Astrocyte (in vitro differentiated cells and primary cell): ENCODE measurements at places on chromosomes 12 and 14. TPM values are rescaled to one million over a fixed set of nuclear protein-coding genes. Genes with fewer than 3 reads are reported as not detected.

HOXC4 gene
- not detected in 2 replicates for total RNA-seq

BMAL2 gene
- total RNA-seq: 12.1 and 13.6 TPM in 2 replicates

HCAR2 gene
- total RNA-seq: not detected in 2 replicates

KRT78 gene
- total RNA-seq: not detected in 2 replicates

AQP2 gene
- total RNA-seq: not detected in 2 replicates

JPH4 gene
- 0.87 and 1.1 TPM in 2 replicates for total RNA-seq

PLEKHG7 gene
- total RNA-seq: 0.14 and 0.68 TPM in 2 replicates

GPD1 gene
- 0.29 and 0.59 TPM in 2 replicates for total RNA-seq

TMEM229B gene
- 1.3 and 1.8 TPM in 2 replicates for total RNA-seq

DNA sequence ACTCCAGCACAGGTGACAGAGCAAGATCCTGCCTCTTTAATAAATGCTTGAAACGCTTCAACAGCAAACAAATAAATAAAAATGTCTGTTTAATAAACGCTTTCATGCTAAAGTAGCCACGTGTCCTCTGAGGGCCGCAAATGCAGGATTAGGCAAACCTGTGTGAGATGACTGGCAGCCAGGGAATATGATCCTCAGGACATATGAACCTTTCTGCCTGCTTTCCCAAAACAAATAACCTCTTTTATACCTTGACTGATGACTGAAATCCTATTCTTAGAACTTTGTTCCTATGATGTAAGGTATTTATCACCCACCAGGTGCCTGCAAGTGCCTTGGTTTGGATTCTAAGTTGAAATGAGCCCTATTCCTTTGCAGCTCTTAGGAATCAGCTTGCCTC is 14.5 kb upstream of the FLVCR2 start:
- peaks cover 15% of the 10 kb centered on the region for H3K27me3 ChIP-seq
- H3K4me3 ChIP-seq: no peak overlapping the region
- H3K27ac ChIP-seq: no peak overlapping the region

DNA sequence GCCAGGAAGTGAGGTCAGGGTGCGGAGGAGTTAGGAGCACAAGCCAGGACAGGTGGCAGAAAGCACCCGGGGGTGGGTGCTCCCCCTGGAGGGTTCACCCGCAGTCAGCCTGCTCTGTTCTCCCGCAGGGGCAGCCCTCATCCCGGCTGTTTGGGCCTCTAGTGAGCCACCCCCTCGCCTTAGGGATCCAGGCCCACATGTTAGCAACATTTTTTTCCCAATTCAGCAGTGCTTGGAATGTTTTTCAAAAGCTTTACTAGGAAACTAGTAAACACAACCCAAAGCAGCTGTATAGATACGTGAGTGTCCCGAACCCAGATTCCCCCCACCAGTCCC is 28.5 kb upstream of the NXPH4 start:
- no peaks in the 10 kb centered on the region for H3K27me3 ChIP-seq
- H3K4me3 ChIP-seq: no peak overlapping the region
- H3K27ac ChIP-seq: no peak overlapping the region
- no peaks in the 10 kb centered on the region for H3K4me1 ChIP-seq

GRCh38 chr14:96054661-96055060 is 15.5 kb downstream of the C14orf132 start:
- H3K27ac ChIP-seq: peak overlapping the region; percentile 95
- H3K4me1 ChIP-seq: peaks cover 31% of the 10 kb centered on the region
- no peak overlapping the region for H3K4me3 ChIP-seq
- H3K36me3 ChIP-seq: no peaks in the 10 kb centered on the region
- no peak for DNase-seq

GRCh38 chr12:49865109-49865781 is 22.3 kb upstream of the BCDIN3D start:
- H3K4me1 ChIP-seq: peaks cover 11% of the 10 kb centered on the region
- no peak overlapping the region for H3K4me3 ChIP-seq
- DNase-seq: no peak
- no peak overlapping the region for H3K27ac ChIP-seq
- H3K27me3 ChIP-seq: peaks cover 8% of the 10 kb centered on the region

- H3K4me1 ChIP-seq: peaks cover 52% of the 10 kb centered on the region
- peak; percentile 90 for DNase-seq
- peak overlapping the region; percentile 89 for H3K27ac ChIP-seq
Measured at GRCh38 chr12:124379938-124380754, 85.3 kb downstream of the RFLNA start.

- no peaks in the 10 kb centered on the region for H3K27me3 ChIP-seq
- peak; percentile 46 for DNase-seq
- peaks cover 11% of the 10 kb centered on the region for H3K4me1 ChIP-seq
- H3K36me3 ChIP-seq: no peaks in the 10 kb centered on the region
Measured at GRCh38 chr12:10190558-10191388, 11.9 kb downstream of the TMEM52B start.

DNA sequence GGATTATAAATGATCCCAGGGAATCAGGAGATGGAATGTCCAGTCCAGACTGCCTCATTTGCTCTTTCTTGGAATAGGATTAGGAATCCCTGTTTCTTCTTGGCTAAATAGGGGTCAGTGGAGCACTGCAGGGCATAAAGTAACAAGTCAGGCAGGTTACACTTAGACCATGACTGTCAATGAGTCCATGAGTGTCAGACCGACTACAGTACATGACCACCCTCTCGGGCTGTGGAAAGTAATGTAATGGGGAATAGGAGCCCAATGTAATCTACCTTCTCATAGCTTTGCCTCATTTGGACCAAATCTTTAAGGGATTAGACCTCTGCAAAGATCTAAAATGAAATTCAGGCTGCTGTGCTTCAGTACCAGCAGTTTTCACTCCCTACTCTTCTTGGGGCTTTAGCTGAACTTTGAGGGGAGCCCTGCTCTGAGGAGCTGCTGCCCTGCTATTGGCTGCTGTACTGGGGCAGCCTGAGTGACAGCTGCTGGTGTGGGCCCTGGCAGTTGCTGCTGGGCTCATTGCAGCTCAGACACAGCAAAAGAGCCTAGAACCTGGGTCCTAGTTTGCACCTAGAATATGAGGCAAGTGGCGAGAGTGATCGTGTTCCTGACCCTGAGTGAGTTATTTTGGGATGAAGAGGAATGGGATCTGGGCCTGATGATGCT is 62.2 kb upstream of the OR4E1 start:
- H3K4me1 ChIP-seq: no peaks in the 10 kb centered on the region

- no peak overlapping the region for H3K27ac ChIP-seq
- peak; percentile 34 for DNase-seq
- H3K27me3 ChIP-seq: no peaks in the 10 kb centered on the region
- no peak overlapping the region for H3K4me3 ChIP-seq
- no peaks in the 10 kb centered on the region for H3K36me3 ChIP-seq
Measured at GRCh38 chr12:79515530-79515935, 175.2 kb downstream of the PAWR start.

GRCh38 chr14:89378119-89378518 is 38.9 kb downstream of the FOXN3 start:
- no peaks in the 10 kb centered on the region for H3K27me3 ChIP-seq
- peak; percentile 87 for DNase-seq
- H3K36me3 ChIP-seq: no peaks in the 10 kb centered on the region
- peak overlapping the region; percentile 72 for H3K27ac ChIP-seq
- peaks cover 12% of the 10 kb centered on the region for H3K4me1 ChIP-seq

- H3K4me1 ChIP-seq: peaks cover 14% of the 10 kb centered on the region
- DNase-seq: no peak
- no peaks in the 10 kb centered on the region for H3K36me3 ChIP-seq
- no peak overlapping the region for H3K27ac ChIP-seq
Measured at GRCh38 chr14:73634011-73634833, 10.6 kb upstream of the DNAL1 start.

DNA sequence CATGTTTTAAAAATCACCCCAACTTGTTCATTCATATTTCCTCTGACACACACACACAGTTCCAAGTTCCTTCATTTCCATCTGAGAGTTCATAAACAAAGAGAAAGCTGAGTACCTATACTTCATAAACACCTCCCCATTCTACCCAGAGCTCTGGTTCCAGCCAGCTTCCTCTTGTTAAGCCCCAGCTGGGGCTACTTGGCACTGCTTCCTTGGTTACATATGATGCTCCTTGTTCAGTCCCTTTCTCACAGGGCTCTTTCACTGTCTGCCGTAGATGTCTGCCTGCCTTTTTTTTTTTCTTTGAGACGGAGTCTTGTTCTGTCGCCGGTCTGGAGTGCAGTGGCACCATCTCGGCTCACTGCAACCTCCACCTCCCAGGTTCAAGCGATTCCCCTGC is 77.5 kb downstream of the COX16 start:
- H3K4me3 ChIP-seq: no peak overlapping the region
- DNase-seq: no peak

DNA sequence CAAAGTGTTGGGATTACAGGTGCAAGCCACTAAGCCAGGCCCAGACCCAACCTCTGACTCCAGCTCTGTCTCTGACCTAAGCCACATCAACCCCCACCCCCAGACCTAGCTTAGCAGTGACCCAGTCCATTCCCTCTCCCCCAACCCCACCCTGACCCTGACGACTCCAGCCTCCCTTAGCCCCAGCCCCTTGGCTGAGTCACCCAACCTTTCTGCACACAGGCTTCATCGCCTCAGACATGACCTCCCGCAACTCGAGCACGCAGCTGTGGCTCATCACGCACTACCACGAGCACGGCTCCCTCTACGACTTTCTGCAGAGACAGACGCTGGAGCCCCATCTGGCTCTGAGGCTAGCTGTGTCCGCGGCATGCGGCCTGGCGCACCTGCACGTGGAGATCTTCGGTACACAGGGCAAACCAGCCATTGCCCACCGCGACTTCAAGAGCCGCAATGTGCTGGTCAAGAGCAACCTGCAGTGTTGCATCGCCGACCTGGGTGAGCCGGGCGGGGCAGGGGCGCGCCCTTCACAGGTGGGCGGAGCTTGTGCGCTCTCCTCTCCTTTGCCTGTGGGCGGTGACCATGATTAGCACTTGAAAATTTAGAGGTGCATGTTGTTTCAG is 7.8 kb downstream of the ACVRL1 start:
- no peaks in the 10 kb centered on the region for H3K27me3 ChIP-seq
- H3K4me1 ChIP-seq: no peaks in the 10 kb centered on the region
- no peaks in the 10 kb centered on the region for H3K36me3 ChIP-seq
- H3K27ac ChIP-seq: no peak overlapping the region
- no peak overlapping the region for H3K4me3 ChIP-seq
- no peak for DNase-seq

- no peak overlapping the region for H3K27ac ChIP-seq
- no peaks in the 10 kb centered on the region for H3K27me3 ChIP-seq
- peaks cover 3% of the 10 kb centered on the region for H3K4me1 ChIP-seq
- peak; percentile 36 for DNase-seq
Measured at GRCh38 chr12:75890141-75890540, 141.4 kb downstream of the PHLDA1 start.

GRCh38 chr12:6962285-6963015 is 8.0 kb downstream of the PHB2 start:
- no peak overlapping the region for H3K4me3 ChIP-seq
- peak overlapping the region; percentile 54 for H3K27ac ChIP-seq
- H3K36me3 ChIP-seq: peaks cover 13% of the 10 kb centered on the region
- no peaks in the 10 kb centered on the region for H3K27me3 ChIP-seq

- no peaks in the 10 kb centered on the region for H3K36me3 ChIP-seq
- H3K27me3 ChIP-seq: no peaks in the 10 kb centered on the region
- no peak overlapping the region for H3K4me3 ChIP-seq
- DNase-seq: no peak
- H3K4me1 ChIP-seq: no peaks in the 10 kb centered on the region
Measured at GRCh38 chr12:113202300-113203075, 17.0 kb downstream of the RITA1 start.

- no peak for DNase-seq
- no peaks in the 10 kb centered on the region for H3K36me3 ChIP-seq
- no peaks in the 10 kb centered on the region for H3K27me3 ChIP-seq
- no peak overlapping the region for H3K27ac ChIP-seq
- no peaks in the 10 kb centered on the region for H3K4me1 ChIP-seq
Measured at GRCh38 chr14:30883508-30884294, 9.3 kb downstream of the COCH start.

GRCh38 chr12:63981343-63981742 is 136.8 kb downstream of the SRGAP1 start:
- peaks cover 8% of the 10 kb centered on the region for H3K4me1 ChIP-seq
- no peaks in the 10 kb centered on the region for H3K27me3 ChIP-seq
- H3K27ac ChIP-seq: no peak overlapping the region
- no peak overlapping the region for H3K4me3 ChIP-seq

- H3K27me3 ChIP-seq: no peaks in the 10 kb centered on the region
- no peak overlapping the region for H3K4me3 ChIP-seq
- no peak for DNase-seq
- H3K4me1 ChIP-seq: peaks cover 10% of the 10 kb centered on the region
- no peaks in the 10 kb centered on the region for H3K36me3 ChIP-seq
Measured at GRCh38 chr14:50953502-50953901, 9.2 kb upstream of the PYGL start.

DNA sequence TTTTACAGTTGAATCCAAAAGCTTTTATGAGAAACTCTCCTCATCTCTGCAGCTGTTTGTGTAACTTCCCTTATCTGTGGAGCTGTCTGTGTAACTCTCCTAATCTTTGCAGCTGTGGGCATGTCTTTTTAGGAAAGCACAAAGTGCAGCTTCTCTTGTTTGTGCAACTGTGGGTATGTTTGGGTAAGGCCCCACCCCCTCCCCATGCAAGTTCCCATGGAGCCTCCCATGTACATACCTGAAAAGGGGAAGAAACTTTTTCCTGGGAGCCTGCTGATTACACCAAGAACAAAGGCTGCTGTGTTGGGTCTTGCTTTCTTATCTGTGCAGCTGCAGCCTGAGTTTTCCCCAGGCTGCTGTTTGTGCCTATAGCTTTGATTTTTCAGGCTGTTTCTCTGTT is 42.7 kb upstream of the CDKN3 start:
- H3K4me1 ChIP-seq: peaks cover 4% of the 10 kb centered on the region
- H3K27ac ChIP-seq: no peak overlapping the region
- DNase-seq: no peak
- H3K36me3 ChIP-seq: no peaks in the 10 kb centered on the region
- no peak overlapping the region for H3K4me3 ChIP-seq
- no peaks in the 10 kb centered on the region for H3K27me3 ChIP-seq

- peaks cover 14% of the 10 kb centered on the region for H3K36me3 ChIP-seq
- peak overlapping the region; percentile 74 for H3K27ac ChIP-seq
- H3K27me3 ChIP-seq: no peaks in the 10 kb centered on the region
- peaks cover 19% of the 10 kb centered on the region for H3K4me1 ChIP-seq
- DNase-seq: peak; percentile 88
Measured at GRCh38 chr14:54570631-54571415, 3.9 kb downstream of the SAMD4A start.

GRCh38 chr12:32265951-32266350 is 133.4 kb upstream of the FGD4 start:
- no peaks in the 10 kb centered on the region for H3K36me3 ChIP-seq
- no peaks in the 10 kb centered on the region for H3K27me3 ChIP-seq
- H3K4me3 ChIP-seq: no peak overlapping the region
- DNase-seq: no peak
- H3K27ac ChIP-seq: no peak overlapping the region

- DNase-seq: no peak
- no peak overlapping the region for H3K27ac ChIP-seq
- H3K4me3 ChIP-seq: no peak overlapping the region
- peaks cover 5% of the 10 kb centered on the region for H3K4me1 ChIP-seq
- H3K36me3 ChIP-seq: no peaks in the 10 kb centered on the region
Measured at GRCh38 chr14:104140213-104140462, 1.8 kb downstream of the KIF26A start.

DNA sequence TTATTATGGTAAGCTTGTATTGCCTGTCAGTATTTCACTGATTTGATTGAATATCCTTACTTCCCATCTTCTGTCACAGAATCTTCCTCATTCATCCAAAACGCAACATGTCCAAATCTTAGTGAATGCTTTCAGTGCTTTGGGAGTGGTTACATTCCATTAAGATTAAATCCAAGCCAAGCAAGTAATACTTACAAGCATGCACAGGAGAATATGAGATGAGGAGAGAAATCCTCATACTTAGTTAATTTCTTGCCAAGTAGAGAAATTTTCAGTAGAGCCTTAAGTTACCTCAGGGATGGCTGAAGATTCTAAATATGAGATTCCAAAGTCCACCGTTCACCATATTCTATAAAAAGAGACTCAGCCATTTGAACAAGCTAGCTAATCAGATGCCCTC is 316.0 kb downstream of the RAD51B start:
- H3K36me3 ChIP-seq: no peaks in the 10 kb centered on the region
- peak overlapping the region; percentile 40 for H3K27ac ChIP-seq
- peak; percentile 83 for DNase-seq
- peaks cover 34% of the 10 kb centered on the region for H3K4me1 ChIP-seq
